Adipocyte (in vitro differentiated cells): ENCODE measurements at places on chromosomes 6 and 20.

GRCh38 chr6:70172252-70172651 lies 130.6 kb downstream of the COL9A1 start:
- no peak for DNase-seq

GRCh38 chr6:143896126-143896860 lies 32.0 kb downstream of the ZC2HC1B start:
- DNase-seq: no peak

DNA sequence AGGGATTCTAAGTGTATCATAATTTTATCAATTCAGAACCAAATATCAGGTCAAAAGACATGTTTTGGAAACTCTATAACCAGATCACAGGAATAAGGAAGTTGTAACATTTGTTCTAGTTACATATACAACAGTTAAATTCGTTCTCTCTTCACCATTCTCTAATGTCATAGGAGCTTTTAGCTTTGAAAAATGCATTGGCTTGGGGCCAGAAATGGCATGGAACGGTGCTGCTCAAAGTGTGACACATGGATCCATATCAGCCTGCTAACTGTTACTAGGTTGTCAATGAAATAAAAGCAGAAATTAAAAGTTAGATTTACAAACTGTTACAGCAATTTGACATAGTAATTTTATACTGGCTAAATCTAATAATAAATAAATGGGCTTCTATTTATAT lies 120.3 kb downstream of the LCA5 start:
- DNase-seq: no peak

DNA sequence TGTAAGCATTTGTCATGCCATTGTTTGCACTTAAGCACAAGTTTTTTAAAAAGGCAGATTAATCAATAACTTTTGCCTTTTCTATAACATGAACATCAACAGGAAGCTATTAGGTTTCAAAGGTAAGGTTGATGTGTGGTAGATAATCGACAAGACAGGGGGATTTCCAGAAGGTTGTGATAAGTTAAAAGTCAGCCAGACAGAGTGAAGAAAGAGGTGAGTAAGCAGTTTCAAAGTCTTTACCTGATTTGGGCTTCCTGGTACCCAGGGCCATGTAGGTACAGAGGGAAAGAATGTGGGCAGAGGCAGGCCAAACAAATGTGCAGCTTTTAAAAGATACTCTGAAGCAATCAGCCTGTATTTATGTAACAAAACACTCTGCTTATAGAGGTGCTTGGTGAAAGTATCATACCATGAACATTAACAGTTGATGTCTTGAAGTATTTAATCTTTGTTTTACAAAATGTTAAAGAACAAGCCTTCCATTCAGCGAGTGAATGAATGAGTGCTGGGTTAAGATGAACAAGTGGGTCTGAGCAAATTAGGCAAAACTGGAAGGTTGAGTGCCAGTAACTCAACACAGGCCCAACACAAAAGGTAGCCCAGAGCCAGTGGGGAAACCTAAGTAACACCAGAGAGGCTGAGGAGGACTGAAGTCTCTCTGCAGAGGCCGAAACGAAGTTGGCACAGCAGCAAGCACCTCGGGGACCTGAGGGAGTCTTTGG lies 60.2 kb downstream of the LRRC1 start:
- no peak for DNase-seq
